EH (cell line): ENCODE measurements at places on chromosomes 2 and 18.

GRCh38 chr2:188187726-188188125 is 103.9 kb upstream of the GULP1 start:
- DNase-seq = no peak

GRCh38 chr18:62982600-62983251 is 267.4 kb downstream of the PHLPP1 start:
- peak; percentile 55 for DNase-seq

DNA sequence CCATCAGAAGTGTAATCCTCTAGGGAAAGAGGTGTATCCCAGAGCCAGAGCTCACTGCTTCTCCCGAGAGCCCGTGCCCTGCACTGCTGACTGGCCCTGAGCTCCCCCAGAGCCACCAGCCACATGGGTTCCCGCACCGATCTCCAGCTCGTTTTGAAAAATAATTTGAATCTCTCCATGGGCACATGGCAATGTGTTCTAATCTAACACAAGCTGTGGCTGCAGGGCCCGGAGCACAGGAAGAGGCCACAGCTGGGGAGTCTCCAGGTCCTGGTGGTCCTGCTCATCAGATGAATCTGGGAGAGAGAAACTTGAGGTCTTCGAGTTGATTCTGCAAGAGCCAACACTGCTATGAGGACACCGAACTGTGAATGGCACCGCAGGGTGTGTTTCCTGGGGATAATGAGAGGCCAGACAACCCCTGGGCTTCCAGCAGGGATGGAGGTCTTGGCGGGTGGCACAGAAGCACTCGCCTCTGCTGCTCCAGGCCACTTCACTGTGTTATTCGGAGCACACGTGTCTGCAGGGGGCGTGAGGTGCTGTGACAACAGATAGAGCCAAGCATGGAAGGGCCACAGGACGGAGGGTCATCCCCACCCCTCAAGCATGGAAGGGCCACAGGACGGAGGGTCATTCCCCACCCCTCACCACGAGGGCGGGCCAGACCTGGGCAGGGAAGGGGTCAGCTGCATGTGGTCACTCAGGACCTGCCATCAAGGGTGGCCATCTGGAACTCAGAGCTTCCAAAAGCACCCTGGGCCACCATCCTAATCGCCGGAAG is 196.8 kb downstream of the NDUFA10 start:
- DNase-seq = no peak

- no peak for DNase-seq
Observed at GRCh38 chr2:169072163-169072925, 3.0 kb downstream of the DHRS9 start.

GRCh38 chr2:212854116-212854515 is 297.3 kb downstream of the IKZF2 start:
- no peak for DNase-seq

- DNase-seq = no peak
Observed at GRCh38 chr2:24238158-24238557, 63.3 kb downstream of the FAM228A start.

DNA sequence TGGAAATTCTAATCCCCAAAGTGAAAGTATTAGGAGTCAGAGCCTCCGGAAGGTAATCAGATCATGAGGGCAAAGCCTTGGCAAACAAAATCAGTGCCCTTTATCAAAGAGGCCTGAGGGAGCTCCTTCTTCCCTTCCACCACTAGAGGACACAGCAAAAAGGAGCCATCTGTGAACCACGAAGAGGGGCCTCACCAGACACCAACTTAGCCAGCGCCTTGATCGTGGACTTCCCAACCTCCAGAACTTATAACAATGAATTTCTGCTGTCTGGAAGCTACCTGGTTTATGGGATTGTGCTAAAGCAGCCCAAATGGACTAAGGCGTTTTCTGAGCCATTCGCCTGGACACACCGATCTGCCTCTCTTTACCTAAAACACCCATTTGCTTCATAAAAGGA is 133.1 kb downstream of the EIPR1 start:
- DNase-seq = no peak

- DNase-seq = no peak
Observed at GRCh38 chr18:26443853-26444252, 104.5 kb downstream of the KCTD1 start.
